Cardiac muscle cell (in vitro differentiated cells and primary cell): ENCODE measurements at places on chromosomes 7 and 10. TPM values are rescaled to one million over a fixed set of nuclear protein-coding genes. Genes with fewer than 3 reads are reported as not detected.
A peak's percentile ranks its signal among the peaks of the same experiment; 100 is the strongest.

GRCh38 chr7:116968631-116969030, 15.3 kb downstream of the ST7 start:
- no peaks in the 10 kb centered on the region for H3K27me3 ChIP-seq
- H3K4me1 ChIP-seq: peaks cover 13% of the 10 kb centered on the region
- no peak overlapping the region for H3K27ac ChIP-seq
- H3K4me3 ChIP-seq: no peak overlapping the region

DNA sequence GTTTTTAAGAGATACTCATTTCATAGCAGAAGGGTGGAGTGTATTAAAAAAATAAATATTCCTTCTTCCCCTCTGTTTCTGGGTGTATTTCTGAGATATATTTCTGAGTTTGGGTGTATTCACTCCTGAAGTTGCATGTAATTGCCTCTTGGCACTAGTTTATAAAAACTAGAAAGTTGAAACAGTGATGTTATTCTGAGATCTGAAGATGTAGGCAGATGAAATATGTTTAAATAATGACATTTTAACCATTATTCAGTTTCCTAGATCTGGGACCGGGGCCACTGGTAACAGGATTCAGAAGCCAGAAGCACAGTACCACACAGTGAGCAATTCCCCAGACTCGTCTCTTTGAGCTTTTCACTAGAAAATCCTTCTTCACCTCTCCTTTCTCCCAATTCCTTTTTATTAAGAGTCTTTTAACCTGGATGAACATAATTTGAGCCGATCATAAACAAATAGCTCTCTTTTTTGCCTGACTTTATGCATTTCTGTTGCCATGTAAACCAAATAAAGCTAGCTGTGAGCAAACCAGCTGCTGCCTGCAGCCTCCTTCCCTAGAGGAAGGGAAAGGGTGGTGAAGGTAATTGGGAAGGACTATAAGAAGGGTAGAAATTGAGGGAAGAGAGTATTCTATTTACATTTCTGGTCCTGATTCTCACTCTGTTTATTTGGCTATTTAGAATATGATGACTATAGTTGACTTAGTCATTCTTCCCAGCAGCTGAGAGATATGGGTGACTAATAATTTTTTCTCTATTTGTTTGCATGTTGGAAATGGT, 101.8 kb upstream of the STRIP2 start:
- no peaks in the 10 kb centered on the region for H3K36me3 ChIP-seq
- no peak overlapping the region for H3K27ac ChIP-seq
- H3K4me1 ChIP-seq: no peaks in the 10 kb centered on the region

GRCh38 chr7:50657341-50657873, 92.2 kb upstream of the DDC start:
- H3K4me3 ChIP-seq: no peak overlapping the region
- no peaks in the 10 kb centered on the region for H3K36me3 ChIP-seq
- H3K4me1 ChIP-seq: no peaks in the 10 kb centered on the region

- no peak for DNase-seq
- H3K4me1 ChIP-seq: no peaks in the 10 kb centered on the region
- no peaks in the 10 kb centered on the region for H3K27me3 ChIP-seq
- no peak overlapping the region for H3K4me3 ChIP-seq
Measured at GRCh38 chr7:145644426-145645134, 472.0 kb upstream of the CNTNAP2 start.

- H3K27ac ChIP-seq: no peak overlapping the region
- H3K4me1 ChIP-seq: no peaks in the 10 kb centered on the region
- H3K27me3 ChIP-seq: no peaks in the 10 kb centered on the region
- no peak overlapping the region for H3K4me3 ChIP-seq
- no peak for DNase-seq
Measured at GRCh38 chr10:13396369-13396768, 48.3 kb upstream of the SEPHS1 start.

DNA sequence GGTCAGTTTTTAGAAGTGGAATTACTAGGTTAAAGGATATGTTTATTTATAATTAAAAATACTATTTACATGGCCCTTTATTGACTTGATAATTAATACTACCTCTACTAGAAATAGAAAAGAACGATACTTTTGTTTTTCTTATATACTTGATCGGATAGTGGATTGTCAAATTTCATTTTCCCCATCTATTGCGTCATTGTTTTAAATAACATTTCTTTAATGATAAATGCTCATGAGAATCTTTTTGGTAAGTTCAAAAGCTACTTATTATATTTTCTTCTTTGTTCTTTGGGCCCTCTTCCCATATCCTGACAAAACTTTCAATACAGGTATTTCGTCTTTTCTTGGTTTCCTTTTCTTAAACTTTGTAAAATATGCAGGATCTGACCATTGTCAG, 392.4 kb downstream of the PHF14 start:
- no peaks in the 10 kb centered on the region for H3K4me1 ChIP-seq
- H3K27me3 ChIP-seq: no peaks in the 10 kb centered on the region
- no peak for DNase-seq
- no peak overlapping the region for H3K4me3 ChIP-seq

GRCh38 chr7:35003679-35004303, 33.5 kb downstream of the DPY19L1 start:
- peak overlapping the region; percentile 53 for H3K27ac ChIP-seq
- DNase-seq: peak; percentile 90
- H3K27me3 ChIP-seq: no peaks in the 10 kb centered on the region
- H3K4me1 ChIP-seq: peaks cover 15% of the 10 kb centered on the region

Gene AOAH
- polyA plus RNA-seq: not detected in 2 replicates

Gene AUTS2
- polyA plus RNA-seq: 41.0 and 50.1 TPM in 2 replicates

Gene SEC31B
- 15.0 and 23.1 TPM in 2 replicates for polyA plus RNA-seq
